Esophagus squamous epithelium (tissue), 5 donors: ENCODE measurements at places on chromosomes 6 and 20.

- no peak for DNase-seq
These were observed 178.2 kb downstream of the SYNE1 start for GRCh38 chr6:152458648-152459644.

DNA sequence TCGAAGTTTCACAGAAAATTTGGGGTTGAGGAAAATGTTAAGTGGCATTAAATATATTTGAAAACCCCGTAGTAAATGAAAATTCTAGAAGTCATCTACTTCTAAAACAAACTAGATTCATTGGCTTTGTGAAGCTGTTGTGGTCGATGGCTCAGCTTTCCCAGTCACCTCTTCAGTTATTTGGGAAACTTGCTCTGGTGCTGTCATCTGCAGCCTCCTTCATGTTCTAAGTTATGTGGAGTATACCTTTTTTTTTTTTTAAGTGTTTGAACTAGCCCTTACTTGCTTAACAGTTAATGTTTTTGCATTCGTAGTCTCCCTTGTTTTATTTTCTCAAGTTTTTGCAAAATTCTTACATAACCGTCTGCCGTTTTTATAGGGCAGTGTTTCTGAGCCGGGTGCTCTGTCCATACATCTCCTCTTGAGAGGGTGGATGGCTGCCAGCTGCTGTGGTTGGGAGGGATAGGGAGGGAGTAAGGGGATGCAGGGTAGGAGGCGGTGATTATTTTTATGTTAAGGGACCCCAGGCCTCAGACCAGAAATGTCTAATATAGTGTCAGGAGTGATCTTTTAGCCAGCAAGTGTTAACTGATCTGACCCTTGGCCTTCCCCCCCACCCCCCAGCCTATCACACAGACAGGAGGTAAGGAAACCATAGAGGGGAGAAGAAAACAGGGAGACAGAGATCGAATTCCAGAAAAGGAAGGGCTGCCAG, 7.1 kb downstream of the RREB1 start:
- no peak for DNase-seq

- no peak for DNase-seq
These were observed 106.3 kb downstream of the STXBP5 start for GRCh38 chr6:147310521-147310920.

DNA sequence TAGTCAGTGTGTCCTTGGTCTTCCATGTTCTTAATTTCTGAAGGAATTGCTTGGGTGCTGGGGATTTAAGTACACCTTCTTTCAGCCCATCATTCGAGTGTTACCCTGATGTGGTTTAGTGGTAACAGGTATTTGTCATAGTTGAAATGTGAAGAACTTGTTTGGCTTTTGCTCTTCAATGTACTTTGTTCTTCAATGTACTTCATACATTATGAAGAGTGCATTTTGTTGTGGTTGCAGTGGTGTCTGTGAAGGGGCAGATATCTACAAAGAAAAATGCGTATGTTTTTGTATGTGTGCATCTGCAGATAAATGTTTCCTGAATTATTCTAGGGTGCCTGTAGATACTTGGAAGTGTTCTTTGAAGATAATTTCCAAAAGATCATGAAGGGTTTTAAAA, 111.2 kb upstream of the SUPT3H start:
- no peak for DNase-seq

DNA sequence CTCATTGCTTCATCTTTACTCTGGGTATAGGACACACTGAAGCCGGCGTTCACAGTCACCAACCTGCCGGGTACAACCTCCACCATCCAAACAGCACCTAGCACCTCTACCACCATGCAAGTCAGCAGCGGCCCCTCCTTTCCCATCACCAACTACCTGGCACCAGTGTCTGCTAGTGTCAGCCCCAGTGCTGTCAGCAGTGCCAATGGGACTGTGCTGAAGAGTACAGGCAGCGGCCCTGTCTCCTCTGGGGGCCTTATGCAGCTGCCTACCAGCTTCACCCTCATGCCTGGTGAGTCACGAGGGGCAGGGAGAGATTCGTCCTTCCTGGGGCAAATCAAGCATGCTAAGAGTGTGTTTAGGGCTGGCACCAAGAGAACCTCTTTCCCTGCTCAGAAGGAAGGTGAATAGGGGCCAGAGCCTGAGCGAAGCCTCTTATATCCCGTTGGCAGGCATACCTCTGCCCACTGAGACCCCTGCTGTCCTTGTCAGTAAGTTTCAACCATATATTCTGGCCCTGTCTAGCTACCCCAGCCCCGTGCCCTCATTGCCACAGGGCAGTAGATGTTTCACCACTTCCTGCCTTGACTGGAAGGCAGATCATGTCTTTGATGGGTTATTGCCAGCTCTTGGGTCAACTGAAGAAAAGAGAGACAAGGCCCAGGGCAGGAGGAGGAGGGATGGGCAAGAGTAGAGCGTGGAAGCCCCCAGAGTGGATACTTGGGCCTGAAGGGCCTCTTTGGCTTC, 4.8 kb downstream of the SRF start:
- no peak for DNase-seq

DNA sequence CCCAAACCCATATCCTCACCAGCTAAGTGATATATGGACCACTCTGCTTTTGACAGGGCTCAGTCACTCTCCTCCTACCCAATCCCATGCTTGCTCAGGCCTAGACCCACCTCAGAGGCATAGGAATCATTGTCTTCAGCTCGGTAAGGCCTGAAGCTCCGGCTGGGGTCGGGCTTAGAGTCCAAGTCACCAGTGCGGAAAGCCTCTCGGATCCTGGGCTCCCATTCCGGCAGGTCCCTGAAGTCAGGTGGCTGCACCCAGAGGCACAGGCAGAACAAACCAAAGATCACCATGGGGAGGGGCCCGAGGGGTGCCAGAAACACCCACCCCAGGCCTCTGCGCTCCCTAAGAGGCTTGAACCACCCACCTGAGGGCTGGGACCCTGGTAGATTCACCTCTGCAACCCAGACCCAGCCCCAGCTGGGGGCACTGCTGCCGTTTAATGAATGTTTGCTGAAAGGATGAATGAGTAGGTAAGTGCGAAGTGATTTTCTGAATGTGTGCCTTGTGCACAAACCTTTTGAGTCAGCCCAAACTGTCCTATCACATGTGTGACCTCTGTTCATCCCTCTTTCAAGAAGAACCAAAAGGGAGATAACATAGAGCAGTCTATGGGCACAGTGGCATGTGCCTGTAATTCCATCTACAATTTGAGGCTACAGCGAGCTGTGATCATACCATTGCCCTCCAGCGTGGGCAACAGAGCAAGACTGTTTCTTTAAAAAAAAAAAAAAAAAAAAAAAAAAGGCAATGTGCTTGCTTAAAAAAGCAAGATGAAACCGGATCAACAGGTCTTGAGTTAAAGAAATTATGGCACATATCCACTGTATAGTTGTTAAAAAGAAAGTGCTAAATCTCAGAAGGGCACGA, 39.3 kb upstream of the DSN1 start:
- no peak for DNase-seq

- no peak for DNase-seq
These were observed 17.4 kb downstream of the ADGRF4 start for GRCh38 chr6:47715782-47716181.

DNA sequence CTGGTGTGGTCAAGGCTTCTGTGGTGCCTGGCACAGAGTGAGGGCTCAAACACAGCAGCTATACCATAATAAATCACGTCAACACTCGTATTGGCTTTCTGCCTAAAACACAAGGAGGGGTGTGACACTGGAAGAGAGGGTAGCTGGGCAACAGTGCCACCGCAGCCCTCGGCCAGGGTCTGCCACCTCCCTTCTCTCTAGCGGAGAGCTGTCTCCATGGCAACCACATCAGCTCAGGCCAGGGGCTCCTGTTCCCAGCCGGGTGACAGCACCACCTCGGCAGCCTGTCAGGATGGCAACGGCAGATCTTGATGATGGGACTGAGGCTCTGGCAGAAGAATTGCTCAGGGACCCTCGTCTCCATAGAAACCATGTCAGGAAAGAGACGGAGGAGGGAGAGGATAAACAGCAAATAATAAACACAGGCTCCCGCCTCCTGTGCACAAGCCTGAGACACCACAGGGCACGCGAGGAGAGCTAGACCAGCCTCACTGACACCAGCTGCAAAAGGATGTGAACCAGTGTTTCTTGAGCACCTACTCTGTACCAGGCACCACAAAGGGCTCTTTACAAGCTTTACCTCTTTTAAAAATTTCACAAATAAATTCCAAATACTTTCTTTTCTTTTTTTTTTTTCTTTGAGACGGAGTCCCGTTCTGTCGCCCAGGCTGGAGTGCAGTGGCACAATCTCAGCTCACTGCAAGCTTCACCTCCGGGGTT, 50.4 kb upstream of the TLDC2 start:
- no peak for DNase-seq

- DNase-seq, result no peak
These were observed 2.0 kb downstream of the ARFGAP1 start for GRCh38 chr20:63274381-63275228.

DNA sequence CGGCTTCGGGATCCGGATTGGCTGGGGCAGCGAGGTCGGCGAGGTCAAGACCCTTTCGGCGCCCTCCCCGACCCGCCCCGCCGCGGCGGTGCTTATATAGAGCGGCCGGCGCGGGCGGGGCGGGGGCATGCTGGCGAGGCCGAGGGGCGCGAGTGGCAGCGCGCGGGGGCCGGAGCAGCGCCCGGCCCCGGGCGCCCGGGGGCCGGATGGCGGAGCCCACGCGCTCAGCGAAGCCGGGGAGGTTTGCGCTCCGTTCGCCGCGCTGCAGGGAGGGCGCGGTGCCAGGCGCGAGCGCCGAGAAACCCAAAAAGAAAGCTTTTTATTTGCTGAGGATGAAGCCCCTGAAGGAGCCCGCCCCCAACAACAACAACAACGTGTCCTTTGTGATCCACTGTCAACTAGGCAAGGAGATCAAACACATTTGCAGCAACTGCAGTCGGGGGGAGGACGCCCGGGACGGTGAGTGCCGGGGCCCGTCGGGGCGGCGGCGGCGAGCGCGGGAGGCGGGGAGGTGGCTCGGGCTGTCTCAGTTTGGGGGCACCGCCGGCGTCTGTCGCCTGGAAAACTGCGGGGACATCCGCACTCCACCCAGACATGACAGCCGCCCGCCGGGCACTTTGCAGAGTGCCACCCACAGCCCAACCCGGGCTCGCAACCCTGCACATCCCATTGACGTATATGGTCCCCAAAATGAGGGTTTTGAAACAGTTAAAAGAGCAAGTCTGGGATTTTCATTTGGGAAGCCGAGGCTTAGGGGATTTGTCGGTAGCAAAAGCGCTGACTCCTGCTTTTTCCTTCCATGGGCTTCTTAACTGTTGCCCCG, 297.3 kb downstream of the PHACTR1 start:
- no peak for DNase-seq

- DNase-seq, result no peak
These were observed 9.8 kb upstream of the TASP1 start for GRCh38 chr20:13648291-13649228.

DNA sequence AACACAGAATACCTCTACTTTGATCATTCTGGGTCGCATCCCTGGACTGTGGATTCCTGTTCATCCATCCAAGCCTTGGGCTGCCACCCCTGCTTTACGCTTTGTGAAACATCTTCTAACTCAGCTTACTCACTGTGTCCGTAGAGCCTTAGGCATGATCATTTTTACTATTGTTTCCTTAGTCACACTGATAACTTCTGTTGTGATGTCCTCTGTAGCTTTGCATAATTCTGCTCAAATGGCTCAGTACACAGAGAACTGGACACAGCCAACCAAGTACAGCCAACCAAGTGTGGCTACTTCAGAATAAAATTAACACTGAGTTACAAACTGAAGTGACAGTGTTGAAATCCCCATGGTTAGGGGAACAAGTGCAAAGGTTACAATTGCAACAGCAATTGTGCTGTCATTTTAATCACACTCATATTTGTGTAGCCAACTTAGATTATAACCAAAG, 8.6 kb upstream of the FKBP1A start:
- no peak for DNase-seq

- no peak for DNase-seq
These were observed 258.0 kb downstream of the ATXN1 start for GRCh38 chr6:16503241-16503775.

- DNase-seq, result no peak
These were observed 105.3 kb upstream of the BMP5 start for GRCh38 chr6:55980627-55981211.

DNA sequence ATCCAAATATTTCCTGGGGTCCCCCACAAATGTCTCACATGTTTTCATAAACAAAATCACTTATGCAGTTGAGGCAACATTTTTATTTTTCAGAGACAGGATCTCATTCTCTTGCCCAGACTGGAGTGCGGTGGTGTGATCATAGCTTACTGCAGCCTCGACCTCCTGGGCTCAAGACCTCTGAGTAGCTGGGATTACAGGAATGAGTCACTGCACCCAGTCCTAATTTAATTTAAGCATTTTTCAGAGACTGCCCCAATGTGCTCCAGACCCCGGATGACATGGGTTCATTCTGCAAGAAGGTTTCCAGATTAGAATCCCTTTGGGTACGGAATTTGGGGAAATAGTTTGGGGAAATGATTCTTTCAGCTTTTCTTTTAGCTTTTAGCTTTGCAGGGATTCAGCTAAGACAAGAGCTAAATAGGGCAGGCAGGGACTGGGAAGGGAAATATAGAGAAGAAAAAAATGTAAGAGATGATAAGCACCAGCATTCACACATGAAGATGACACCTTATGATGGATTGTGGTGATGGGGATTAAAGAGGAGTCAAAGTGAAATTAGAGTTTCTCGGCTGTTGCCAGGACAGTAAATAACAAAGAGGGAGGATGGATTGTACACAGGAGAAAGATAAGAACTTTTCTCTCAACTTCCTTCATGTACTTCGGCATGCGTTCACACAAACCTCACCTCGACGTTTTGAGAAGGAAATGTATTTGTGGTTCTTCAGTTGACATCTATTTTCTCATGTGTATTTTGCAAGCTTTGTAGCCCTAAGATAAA, 169.4 kb upstream of the TAB2 start:
- no peak for DNase-seq

GRCh38 chr6:128168244-128168643, 267.4 kb upstream of the THEMIS start:
- DNase-seq, result no peak

DNA sequence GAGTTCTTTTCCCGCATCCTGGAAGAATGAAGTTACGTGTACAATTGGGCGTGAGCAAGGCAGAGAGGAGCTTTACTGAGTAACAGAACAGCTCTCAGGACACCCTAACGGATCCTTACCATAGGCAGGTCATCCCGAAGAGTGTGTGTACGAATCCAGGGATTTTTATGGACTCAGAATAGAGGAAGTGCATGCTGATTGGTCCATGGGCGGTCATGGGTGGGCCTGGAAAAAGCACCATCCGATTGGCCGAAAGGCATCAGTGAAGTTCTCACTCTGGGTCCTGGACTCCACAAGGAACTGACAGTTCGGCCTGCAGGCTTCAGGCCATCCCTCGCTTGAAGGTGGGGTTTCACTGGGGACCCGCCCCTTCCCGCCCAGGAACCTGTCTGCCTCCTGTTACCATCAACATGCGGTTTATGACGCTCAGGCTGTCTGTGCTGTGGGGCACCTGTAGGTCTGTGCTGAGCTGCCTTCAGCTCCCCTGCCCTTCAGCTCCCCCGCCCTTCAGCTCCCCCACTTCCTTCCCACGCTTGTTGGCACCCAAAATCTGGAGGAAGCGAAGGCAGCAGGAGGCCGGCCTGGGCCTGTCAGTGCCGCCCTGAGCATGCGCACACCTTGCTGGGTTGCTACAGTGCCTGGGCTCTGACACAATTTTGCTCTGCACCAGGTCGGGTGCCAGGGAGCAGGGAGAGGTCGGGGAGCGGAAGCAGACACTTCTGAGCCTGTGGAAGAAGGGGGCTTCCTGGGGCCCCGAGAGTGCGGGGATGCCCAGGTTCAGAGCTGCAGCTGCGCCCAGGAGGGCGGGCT, 57.9 kb upstream of the MANEA start:
- DNase-seq, result no peak

GRCh38 chr20:40600441-40601219, 88.4 kb downstream of the MAFB start:
- DNase-seq, result no peak

- DNase-seq, result no peak
These were observed 150.8 kb downstream of the SH3BGRL2 start for GRCh38 chr6:79781916-79782315.

- no peak for DNase-seq
These were observed 50.4 kb downstream of the GNAS-AS1 start for GRCh38 chr20:58800134-58800871.
